ENCODE measurements at places on chromosomes 13 and 19.

DNA sequence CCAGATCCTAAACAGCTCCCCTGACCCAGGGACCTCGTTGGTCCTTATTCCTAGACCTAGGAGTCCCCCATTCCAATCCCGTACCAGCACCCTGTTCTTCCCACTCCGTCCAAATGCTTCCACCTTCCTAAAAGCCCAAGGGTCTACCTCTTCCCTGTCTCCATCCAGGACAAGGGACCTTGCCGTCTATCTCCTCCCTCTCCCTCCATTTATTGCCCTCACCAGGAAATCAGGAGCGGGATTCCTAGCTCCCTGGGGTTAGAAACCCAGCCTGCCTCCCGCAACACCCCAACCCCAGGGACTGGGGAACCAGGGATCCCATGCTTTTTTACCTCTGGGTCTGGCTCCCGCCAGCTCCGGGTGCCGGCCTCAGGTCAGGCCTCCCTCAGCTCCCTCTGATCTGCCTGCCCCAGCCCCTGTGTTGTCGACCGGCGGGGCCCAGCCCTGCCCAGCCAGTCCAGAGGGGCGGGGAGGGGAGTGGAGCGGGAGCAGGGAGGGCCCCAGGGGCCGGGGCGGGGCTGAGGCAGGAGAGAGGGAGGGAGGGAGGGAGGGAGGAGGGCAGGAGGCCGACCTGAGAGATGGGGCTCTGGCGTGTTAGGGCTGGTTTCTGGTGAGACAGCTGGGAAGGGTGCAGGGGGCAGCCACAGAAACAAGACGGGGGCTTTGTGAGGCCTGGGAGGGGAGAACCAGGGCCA is at the start of gene B3GNT8:
B3GNT8 (minus strand) TSS at position 423 of the 695 bp plus-strand sequence. CDS start 596 bp downstream, outside the sequence.
- peak; percentile 83 for DNase-seq

DNA sequence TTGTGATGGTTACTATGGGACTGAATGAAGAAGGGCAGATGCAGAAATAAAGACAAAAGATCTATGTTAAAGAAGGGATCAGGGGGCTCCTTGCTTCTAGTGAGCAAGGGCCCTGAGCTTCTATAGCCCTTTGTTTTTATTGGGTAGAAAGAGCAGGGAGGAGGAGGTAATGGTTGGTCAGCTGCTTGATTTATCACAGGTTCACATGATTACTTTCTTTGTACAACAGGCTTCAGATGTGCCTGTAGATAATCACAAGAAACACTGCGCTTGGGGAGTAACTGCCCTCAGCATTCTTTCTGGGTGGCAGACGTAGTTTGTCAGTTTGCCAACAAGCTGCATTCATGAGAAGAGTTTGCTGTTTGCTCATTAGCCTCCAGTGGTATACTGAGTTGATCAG is 4.8 kb upstream of the ZNF439 start:
- no peak for DNase-seq

- DNase-seq, result no peak
These were observed 20.5 kb downstream of the ATP4B start for GRCh38 chr13:113637262-113638160.

DNA sequence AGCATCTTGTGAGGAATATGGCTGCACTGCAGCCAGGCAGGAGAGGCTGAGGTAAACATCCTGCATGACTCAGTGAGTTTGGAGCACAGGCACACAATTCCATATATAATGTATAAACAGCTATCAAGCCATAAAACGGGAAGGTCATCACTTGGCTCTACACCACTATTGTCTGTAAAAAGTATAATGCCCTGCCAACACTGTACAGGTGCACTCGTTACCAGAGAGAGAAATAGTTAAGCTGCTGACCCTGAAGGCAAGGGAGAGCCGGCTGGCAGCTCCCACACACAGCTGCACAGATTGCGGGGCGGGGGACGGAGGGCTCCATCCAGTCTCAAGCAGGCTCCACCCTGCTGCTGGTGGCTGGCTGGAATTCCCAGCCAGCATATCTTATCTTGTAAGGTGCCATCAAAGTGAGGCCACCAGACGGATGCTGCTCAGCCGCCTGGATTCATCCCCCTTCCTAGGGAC is 668.1 kb downstream of the SLITRK5 start:
- DNase-seq, result no peak

GRCh38 chr19:34306824-34307223 is 52.5 kb downstream of the GARRE1 start:
- no peak for DNase-seq

DNA sequence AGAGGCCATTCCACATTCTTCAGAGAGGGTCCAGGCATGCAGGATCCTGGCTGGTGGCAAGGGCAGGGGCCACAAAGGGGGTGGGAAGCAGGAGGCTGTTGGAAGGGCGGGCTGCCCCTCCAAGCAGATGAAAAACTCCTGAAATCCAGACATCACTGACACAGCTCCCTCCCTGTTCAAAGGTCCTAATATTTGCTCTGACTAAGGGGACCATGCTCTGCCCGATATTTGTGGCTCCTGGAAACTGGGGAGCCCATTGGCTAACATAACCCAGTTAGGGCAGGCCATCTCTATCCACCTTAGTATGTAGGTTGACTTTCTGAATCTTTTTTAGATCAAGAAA is 3.3 kb upstream of the CDX2 start:
- DNase-seq, result no peak

- no peak for DNase-seq
These were observed 165.2 kb downstream of the URI1 start for GRCh38 chr19:30107251-30107650.

DNA sequence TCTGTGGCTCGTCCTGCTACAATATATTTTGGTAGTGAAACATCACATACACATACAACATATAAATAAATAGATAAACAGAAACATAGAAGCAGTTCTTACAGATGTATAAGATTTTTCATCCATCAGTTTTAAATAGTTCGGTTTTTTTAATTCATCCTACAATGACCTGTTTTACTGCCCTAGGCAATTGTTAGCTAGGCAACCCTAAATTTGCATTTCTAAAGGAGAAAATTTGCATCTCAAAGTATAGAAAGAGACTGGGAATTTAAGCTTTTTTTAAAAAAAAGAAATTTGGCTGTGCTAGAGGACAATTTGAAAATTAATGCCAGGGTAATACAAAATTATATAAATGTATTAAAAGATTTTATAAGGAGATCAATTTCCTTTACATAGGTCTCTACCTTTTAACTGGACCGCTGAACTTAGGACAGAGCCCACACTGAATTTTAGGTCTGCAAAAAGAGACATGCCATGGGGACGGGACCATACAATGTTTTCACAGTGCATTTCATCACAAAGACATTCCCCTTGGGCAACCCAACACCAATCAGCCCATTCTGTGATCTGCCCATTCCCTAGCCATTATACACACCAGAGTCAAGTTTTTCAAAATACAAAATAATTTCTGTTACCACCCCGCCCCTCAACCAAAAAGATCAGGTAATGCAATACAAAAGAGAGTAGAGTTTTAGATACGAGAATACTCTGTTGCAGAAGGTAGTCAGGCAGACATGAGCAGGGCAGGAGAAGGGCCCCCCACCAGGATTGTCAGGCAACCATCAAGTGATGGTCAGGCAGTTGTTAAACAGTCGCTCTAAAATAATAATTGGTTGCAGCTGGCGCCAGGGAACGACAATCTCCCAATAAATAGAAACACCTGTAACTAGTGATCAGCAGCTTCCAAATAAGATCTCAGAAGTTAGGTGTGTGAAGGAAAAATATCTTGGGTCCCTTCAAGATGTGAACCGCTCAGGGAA is 299.7 kb upstream of the SGCG start:
- DNase-seq, result no peak

- no peak for DNase-seq
These were observed 3.5 kb downstream of the LYPD5 start for GRCh38 chr19:43798546-43799409.

GRCh38 chr19:51181377-51181912 is 39.3 kb downstream of the SIGLEC7 start:
- no peak for DNase-seq

DNA sequence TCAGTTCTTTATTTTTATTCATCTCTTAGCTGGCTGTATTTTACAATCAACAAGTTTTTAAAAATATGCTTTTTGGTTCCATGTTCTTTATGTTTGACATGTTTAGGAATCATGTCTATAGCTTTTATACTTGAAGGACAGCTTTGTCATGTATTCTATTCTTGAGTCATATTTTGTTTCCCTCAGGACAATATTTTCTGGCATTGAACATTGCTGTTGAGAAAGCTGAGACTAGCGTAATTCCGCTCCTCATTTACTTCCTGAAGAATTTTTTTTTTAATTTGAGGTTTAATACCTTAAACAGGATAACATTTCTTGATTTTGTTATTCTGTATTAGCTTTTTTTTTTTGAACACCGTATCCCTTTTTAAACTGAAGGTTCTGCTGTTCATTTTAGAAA is 53.2 kb downstream of the RB1 start:
- no peak for DNase-seq

DNA sequence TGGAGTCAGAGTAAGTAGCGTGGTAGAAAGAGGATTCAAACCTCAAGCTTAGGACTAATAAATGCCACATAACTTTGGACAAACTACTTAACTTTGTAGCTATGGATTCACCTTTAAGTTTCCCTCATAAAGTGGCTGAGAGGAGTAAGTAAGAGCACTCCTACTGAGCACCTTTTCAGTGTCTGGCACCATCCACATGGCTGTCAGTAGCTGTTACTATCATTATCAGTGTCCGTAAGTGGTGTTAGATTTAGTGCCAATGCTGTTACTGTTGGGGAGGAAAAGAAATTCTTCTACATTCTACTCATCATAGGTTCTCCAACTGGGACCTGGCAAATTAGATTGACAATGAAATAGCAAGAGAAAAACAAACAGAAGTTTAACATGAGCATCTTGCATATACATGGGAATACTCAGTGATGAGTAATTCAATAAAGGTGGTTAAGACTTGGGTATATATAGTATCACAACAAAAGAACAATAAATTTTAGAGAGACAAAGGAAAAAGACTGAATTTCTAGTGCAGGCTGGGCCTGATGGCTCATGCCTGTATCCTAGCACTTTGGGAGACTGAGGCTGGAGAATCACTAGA is 165.6 kb upstream of the NBEA start:
- no peak for DNase-seq

DNA sequence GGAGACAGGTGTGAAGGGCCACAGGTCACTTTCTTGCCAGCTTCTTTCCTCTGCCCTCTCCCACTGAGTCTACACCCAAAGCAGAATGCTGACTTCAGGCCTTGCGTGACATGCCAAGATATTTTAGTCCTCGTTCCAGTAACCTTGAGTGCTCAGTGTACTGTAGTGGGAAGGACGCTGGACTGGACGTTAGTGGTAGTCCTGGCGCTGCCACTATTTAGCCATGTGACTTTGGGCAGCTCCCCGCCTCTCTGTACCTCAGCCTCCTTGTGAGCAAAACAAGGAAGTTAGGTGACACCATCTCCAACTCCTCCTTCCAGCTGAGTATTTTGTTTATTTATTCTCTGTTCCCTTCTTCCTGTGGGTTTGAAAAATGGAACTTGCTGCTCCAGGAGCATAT is 86.1 kb downstream of the FRY start:
- peak; percentile 77 for DNase-seq

- DNase-seq, result no peak
These were observed 14.6 kb downstream of the AKAP8L start for GRCh38 chr19:15404097-15404779.

GRCh38 chr13:44413095-44413494 is 39.5 kb downstream of the SERP2 start:
- DNase-seq, result no peak

GRCh38 chr19:51742789-51743188 is 8.9 kb downstream of the FPR1 start:
- no peak for DNase-seq

- DNase-seq, result no peak
These were observed 132.2 kb downstream of the FREM2 start for GRCh38 chr13:38819053-38819452.

- no peak for DNase-seq
These were observed 1891.6 kb upstream of the PCDH20 start for GRCh38 chr13:63307228-63307627.

Data from adrenal gland (tissue), 19 donors.